ENCODE measurements at places on chromosomes 2 and 18.
A peak's percentile ranks its signal among the peaks of the same experiment; 100 is the strongest.

GRCh38 chr18:65628390-65628789 lies 122.4 kb upstream of the CDH7 start:
- no peak for DNase-seq

DNA sequence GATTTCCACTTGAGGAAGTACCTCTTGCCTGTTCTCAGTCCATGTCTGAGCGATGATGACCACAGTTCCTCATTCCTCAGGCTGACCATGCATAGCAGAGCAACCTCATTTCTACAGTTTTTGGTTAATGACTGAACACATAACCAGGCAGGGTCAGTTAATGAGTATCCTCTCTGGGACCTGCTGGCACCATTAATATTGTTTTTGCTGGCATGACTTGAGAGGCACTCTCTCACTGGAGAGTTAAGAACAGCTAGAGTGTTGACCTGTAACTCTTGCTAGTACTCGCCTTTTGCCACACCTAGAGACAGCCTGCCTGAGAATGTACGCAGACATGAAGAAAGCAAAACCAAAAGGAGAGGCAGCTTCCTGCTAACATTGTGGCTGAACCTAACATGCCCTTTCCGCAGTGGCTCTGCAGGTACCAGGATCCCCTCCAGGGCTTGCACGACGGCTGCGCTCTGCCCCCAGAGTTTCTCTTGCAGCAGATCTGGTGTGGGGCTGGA lies 23.9 kb downstream of the PECR start:
- peak; percentile 14 for DNase-seq

GRCh38 chr18:74503137-74503536 lies 7.0 kb downstream of the CNDP2 start:
- no peak for DNase-seq

DNA sequence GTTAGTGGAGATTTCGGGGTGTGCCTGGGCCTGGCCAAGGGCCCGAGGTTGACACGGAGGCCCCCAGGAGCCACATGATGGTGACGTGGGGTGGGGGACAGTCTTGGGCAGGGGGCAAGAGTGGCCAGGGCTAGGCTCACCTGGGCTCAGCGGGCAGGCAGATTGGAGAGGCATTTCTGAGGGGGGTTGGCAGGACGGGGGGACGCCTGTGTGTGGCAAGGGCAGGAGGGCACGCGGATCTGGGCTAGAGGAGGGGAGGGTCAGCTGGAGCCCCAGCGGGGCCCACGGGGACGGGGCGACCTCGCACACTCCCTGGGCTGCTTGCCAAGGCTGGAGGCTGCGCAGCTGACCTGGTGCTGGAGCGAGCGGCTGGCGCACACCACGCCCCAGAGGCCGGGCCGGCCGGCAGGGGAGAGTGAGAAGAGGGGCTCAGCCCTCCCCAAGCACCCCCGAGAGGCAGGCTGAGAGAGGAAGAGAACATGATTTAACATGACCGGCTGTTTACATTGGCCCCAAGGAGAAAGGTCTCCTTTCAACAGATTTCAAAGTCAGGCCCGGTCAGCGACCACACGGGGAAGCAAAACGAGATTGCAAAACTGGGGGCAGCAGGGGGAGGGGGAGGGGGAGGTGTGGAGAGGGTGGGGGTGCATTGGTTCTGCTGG lies 38.0 kb upstream of the SNED1 start:
- no peak for DNase-seq

DNA sequence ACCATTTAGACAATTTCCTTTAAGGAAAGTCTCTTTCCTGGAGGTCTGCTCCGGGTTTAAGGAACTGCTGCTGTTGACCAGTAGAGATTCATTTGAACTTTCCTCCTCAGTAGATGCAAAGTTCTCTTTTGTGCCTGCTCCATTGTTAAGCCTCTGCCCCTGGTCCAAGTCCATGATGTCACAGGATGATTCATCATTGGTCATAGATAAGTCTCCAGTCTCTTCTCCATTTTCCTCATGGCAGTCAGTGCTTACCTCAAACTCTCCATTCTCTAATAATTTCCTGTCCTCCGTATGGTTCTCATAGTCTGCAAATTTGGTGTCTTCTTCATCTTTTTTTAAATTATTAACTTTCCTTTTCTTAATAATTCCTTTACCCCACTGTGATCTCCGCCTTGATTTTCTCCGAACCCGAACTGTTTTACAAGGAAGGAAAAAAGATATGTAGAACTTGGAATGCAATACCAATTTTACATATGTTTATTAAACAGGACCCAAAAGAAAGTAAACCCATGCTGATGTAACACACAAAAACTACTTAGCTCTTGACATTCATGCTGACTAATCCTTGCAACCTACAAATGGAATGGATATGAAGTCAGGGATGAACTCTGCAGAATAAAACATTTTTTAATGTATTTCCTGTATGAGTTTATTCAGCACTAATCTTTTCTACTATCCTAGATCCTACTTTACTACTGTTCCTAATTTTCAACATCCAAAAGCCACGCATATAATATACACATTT lies 169.1 kb downstream of the ATAD2B start:
- DNase-seq: no peak

DNA sequence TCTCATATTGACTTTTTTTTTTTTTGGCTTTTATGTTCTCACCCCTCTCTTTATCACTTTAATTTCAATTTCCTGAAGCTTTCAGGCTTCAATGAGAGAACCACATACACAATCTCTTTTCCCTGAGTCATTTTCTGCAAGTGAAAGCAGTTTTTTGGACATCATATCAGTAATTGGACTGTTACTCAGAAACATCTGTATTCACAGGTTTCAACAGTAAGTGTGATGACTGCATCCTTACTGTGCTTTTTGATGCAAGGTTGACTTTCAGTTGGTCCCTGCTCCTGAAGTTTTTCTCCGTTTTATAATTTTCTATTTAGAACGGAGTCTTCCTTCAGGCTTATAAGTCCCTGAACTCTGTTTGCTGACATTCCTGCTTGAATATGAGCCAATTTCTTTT lies 70.5 kb upstream of the CCBE1 start:
- no peak for DNase-seq

DNA sequence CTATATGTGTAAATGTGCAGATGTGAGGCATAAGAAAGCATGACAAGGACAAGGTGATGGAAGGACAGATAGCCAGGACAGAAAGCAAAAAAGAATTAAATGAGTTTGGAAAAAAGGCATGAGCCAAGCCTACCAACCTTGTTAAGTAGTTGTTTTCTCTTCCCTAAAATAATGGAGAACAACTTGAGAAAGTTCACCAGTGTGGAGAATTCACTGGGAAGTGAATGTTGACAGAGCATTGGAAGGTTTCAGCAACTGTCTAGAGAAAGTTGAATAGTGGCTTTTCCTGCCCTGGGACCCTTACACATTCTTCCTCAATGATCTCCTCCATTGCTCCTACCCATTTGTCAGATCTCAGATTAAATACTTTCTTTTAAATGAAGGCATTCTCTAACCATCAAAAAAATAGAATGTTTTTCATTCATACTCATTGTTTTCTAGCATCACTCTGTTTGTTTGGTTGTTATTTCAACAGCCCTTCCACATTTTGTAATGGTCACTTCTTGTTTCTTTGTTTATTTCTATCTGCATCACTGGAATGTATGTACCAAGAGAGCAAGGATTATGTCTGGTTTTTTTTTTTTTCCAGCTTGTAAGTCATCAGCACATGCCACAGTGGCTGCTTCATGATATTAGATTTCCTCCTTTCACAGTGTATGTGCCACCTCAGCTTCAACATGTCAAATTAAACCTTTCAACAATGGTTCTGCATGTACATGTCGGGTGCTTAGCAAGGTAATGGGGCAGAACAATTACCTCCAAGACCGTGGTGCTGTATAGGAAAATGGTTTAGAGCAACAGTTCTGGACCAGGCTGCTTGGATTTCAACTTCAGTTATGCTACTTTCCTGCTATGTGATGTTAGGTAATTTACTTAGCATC lies 586.0 kb upstream of the VRK2 start:
- DNase-seq: no peak

DNA sequence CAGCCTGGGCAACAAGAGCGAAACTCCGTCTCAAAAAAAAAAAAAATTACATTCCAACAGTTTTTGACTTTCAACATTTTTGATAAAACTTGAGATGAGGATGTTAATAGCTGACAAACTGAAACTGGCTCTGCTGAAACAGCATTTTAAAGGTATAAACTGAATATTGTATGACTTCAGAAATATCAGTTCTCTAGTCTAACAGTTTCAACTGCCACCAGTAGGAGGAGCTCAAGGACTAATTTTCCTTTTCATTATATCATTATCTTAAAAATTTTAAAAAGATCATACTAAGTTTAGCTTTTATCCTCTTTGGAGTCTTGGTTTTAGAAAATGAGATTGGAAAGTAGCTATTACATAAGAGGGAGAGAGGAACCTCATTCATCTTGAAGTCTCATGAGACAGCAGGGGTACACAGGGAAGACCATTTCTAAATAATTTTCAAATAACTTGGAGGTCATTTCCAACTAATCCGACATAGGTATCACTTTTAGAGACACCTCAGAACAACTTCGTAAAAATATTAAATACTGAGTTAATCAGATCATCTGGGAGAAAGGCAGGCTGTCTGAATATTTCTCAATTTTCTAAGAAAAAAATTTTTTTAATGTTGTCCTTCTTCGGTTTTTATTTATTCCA lies 37.6 kb upstream of the MCM6 start:
- DNase-seq: peak; percentile 74

- DNase-seq: no peak
These were observed 173.3 kb upstream of the ZFP36L2 start for GRCh38 chr2:43399515-43400264.

GRCh38 chr18:57397440-57398132 lies 37.6 kb upstream of the ONECUT2 start:
- no peak for DNase-seq

- DNase-seq: no peak
These were observed 712.5 kb upstream of the LRATD1 start for GRCh38 chr2:13919981-13920382.

GRCh38 chr18:57210716-57211411 lies 64.0 kb downstream of the BOD1L2 start:
- DNase-seq: no peak

DNA sequence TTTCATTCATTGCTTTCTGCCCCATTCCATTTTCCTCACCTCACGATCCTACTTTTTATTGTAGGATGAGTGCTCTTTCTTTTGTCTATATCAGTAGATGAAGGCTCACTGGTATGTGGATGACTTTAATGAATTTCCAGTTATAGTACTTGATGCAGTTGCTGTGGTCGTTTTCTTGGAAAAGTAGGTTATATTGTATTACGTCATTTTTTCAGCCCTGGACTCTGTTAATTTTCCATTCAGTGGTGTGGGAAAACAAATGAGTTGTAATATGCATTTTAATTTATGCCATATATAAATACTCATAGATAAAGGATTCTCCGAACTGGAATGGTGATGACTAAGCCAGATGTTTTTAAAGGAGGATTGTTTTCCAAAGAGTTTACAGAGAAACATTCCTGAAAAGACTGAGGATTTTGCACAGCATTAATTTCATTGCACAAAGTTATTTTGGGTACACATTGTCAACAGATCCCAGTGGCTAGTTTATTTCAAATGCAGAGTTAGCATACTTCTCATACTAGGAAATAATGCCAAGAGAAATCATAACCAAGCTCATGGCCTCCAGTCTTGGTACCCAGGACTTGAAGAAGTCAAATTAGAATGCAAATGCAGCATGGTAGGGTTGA lies 189.7 kb downstream of the PAX3 start:
- DNase-seq: no peak

- no peak for DNase-seq
These were observed 206.5 kb downstream of the SETBP1 start for GRCh38 chr18:44887227-44887631.

GRCh38 chr2:191051825-191052778 lies 38.1 kb upstream of the STAT1 start:
- DNase-seq: no peak

DNA sequence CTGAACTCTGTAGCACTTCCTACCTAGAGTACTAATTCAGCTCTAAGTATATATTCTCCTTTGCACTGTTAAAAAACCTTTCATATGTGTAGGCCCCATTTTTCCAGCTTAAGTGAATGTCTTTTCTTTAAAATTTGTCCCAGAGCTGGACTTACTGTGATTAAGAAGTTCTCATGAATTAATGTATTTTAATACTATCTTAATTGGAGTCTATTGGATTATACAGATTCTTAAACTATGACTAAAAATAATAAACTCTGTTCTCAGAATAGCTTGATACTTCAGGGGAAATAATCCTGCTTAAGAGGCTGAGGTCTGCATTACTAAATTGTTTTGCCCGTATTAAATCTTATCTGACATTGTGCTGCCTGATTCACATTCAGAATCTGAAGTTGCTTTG lies 223.3 kb downstream of the RIT2 start:
- DNase-seq: no peak

DNA sequence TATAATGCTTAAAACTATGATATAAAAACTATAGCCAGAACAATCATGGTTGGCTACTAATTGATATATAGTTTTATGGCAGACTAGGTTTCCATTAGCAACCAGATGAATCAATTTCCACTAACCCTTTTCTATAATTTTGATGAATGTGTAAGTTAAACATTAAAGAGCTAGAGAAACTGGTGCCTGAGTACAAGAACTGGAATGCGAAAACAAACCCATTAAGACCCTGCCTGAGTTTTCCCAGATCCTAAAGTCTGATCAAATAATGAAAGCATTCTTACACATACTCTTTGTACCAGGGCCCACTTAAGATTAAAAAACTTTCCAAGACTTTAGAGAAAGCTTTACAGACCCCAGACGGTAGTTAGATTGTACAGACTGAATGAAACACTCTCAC lies 21.3 kb downstream of the MRPL19 start:
- DNase-seq: no peak

DNA sequence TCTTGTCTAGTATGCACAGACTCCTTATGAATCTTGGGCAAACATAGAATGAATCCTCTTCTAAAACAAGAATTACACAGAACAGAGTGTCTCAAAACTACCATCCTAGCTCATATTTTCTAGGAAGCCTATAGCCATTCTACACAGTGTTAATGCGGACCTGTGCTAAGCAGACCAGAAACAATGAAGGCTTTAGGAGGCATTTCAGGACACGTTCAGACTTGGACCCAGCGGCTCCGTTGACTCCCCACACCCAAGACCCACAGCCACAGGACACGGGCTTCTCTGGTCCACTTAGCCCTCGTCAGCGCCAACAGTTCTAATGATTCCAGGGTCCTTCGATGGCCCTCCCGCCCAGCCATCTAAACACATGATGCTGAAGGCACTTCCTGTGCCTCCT lies 182.2 kb downstream of the BCL11A start:
- no peak for DNase-seq

DNA sequence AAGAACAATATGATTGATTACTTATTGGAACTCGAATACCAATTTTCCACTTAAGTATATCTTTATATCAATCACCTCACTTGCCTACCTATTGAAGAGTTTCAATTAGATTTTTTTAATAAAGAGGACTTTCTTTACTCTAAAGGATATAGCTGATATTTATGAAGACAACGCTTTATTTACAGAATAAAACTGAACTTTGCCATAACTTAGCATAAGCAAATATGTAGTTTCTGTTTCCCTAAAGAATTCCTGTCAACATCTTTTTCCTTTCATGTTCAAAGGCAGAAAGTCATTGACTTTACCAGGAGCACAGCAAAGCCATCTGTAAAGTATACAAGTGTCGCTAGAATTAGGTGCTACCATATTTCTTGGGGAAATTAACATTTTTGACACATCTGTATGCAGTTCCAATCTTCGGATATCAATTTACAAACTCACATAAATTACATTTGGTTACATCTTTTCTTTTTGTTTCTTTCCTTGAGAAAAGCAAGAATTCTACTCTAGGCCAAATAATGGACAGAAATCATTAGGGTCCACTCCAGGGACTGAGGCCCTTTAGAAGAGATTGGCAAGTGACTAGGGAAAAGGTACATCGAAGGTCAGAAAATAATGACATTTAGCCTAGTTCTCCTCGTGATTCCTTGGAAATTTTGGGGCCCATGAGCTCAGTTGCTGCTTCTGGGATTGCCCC lies 7.5 kb upstream of the SCN1A start:
- DNase-seq: no peak

- no peak for DNase-seq
These were observed 234.3 kb upstream of the NCKAP5 start for GRCh38 chr2:133802409-133803039.
